Gastrocnemius medialis (tissue), 4 donors: ENCODE measurements at places on chromosomes 11 and 22. TPM values are rescaled to one million over a fixed set of nuclear protein-coding genes. Genes with fewer than 3 reads are reported as not detected.

The KLHL22 gene
- total RNA-seq = 32.2 TPM

The IRAG1 gene
- total RNA-seq = 7.6 TPM

The RTN4RL2 gene
- total RNA-seq = 0.76 TPM

The MMP11 gene
- total RNA-seq = 3.6 TPM

The YPEL4 gene
- 0.55 TPM for total RNA-seq

DNA sequence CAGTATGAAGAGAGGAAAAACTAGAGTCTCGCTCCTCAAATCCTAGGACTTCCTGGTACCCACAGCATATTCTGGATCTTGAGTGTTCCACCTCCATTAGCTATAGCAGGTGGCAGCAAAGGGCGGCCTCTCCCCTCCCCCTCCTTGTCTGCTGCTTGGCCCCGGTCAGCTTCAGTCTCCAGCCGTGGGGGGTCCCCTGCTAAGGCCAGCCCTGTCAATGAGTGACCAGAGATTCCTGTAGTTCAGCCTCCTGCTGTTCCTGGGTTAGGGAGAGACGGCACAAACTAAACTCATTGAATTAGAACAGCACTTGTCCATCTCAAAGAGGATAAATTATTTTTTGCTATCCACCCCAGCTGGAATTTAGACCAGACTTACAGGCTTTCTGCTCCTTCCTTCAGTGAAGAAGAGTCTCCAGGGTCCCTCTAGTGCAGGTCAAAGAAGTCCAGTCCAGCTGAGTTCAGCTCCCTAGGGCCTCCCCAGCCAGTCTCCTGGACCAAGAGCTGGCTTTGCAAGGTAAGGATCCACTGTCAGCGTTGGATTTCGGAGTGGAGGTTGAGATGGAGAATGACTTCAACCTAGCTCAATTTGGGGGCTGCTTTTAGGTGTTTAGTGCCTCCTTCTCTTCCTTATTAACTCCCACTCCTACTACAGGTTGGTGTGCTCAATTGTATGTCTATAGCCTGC, 1.1 kb upstream of the PHLDB1 start:
- DNase-seq = no peak
- peaks cover 7% of the 10 kb centered on the region for H3K4me1 ChIP-seq
- peaks cover 11% of the 10 kb centered on the region for H3K36me3 ChIP-seq
- no peak overlapping the region for H3K4me3 ChIP-seq
- H3K27me3 ChIP-seq = no peaks in the 10 kb centered on the region

DNA sequence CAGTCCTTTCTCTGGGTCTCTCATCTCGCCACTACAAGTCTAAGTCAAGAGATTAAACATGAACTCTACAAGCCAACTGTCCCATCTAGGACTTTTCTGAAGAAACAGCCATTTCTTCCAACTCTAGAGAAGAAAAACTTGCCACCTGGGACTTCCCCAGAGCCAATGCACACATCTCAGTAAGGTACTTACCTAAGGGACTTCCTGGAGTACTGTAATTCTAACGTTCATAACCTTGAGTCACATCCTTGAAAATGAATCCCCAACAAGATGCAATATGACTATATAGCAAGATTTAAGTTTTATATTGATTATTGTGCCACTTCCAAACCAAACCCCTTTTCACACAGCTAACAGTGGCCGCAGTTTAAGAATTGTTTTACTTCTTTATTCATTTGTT, 11.9 kb upstream of the ISX start:
- H3K4me3 ChIP-seq = no peak overlapping the region
- no peak overlapping the region for H3K27ac ChIP-seq
- H3K36me3 ChIP-seq = no peaks in the 10 kb centered on the region
- no peaks in the 10 kb centered on the region for H3K27me3 ChIP-seq
- no peak for DNase-seq

- no peaks in the 10 kb centered on the region for H3K36me3 ChIP-seq
- no peak overlapping the region for H3K27ac ChIP-seq
- no peak overlapping the region for H3K4me3 ChIP-seq
- no peak for DNase-seq
These were observed 221.8 kb downstream of the DDX10 start for GRCh38 chr11:108886660-108887009.

DNA sequence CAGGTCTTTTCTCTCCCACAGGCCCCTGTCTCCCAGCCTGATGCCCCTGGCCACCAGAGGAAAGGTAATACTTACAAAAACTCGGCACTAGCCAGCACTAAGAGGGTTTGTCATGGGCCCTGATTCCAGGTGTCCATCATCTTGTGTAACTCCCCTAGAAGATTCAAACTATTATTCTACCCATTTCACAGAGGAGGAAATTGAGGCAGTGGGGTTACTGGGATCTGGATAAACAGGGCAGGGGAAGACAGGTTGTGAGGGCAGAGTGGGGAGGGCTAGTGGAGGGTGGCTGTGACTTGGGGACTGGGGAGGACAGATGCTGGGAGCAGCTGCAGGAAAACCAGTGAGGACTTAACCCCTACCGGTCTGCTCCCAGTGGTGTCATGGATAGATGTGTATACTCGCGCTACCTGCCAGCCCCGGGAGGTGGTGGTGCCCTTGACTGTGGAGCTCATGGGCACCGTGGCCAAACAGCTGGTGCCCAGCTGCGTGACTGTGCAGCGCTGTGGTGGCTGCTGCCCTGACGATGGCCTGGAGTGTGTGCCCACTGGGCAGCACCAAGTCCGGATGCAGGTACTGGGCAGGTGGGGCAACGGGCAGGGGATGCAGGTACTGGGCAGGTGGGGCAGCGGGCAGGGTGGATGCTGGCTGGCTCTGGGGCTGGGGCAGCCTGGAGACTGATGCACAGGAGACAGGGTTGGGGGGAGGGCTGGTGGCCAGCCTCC, 1.2 kb downstream of the VEGFB start:
- H3K27ac ChIP-seq = peak overlapping the region; percentile 87
- no peak for DNase-seq
- peaks cover 26% of the 10 kb centered on the region for H3K4me1 ChIP-seq
- H3K36me3 ChIP-seq = no peaks in the 10 kb centered on the region
- H3K27me3 ChIP-seq = no peaks in the 10 kb centered on the region
- peak overlapping the region; percentile 60 for H3K4me3 ChIP-seq

- H3K36me3 ChIP-seq = no peaks in the 10 kb centered on the region
- no peaks in the 10 kb centered on the region for H3K27me3 ChIP-seq
- H3K4me3 ChIP-seq = no peak overlapping the region
- peaks cover 17% of the 10 kb centered on the region for H3K4me1 ChIP-seq
- no peak overlapping the region for H3K27ac ChIP-seq
- no peak for DNase-seq
These were observed 5.2 kb upstream of the OAF start for GRCh38 chr11:120205596-120206161.

DNA sequence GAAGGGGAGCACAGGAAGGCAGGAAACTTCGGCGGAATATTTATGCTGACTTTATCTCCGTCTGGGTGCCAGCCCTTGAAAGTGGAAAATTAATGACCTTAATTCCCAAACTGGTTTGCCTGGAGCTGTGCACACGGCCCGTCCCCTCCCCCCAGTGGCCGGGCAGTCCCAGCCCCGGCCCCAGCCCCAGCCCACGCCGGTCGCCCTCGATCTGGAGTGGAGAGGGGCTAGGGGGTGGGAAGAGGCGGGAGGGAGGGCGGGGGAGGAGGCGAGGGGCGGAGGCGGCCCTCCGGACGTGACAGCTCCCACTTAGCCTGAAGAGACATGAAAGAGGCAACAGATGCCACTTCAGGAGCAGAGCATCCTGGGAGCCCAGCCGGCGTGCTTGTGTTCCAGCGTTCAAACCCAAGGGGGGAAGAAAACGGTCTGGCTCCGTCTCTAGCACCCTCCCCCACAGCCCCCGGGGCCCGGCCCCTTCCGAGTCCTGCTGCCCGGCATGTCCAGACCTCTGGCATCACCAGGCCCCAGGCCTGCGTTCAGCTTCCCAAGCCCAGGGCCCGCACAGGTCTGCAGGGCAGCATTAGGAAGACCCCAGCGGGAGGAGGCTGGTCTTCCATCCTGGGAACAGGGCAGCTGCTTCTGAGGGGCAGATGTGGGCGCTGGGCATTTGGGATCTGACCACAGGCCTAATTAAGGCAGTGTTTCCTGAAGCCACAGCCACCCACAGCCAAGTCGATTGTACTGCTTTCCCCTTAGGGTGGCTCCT, 20.0 kb upstream of the LMO1 start:
- no peak for DNase-seq
- no peaks in the 10 kb centered on the region for H3K36me3 ChIP-seq
- no peak overlapping the region for H3K27ac ChIP-seq
- no peaks in the 10 kb centered on the region for H3K27me3 ChIP-seq
- H3K4me1 ChIP-seq = no peaks in the 10 kb centered on the region

GRCh38 chr11:74696500-74696899, 34.7 kb downstream of the CHRDL2 start:
- peaks cover 14% of the 10 kb centered on the region for H3K4me1 ChIP-seq
- no peak for DNase-seq
- H3K4me3 ChIP-seq = no peak overlapping the region
- peak overlapping the region; percentile 74 for H3K27ac ChIP-seq

GRCh38 chr11:85886089-85887056, 31.2 kb downstream of the CCDC83 start:
- H3K36me3 ChIP-seq = no peaks in the 10 kb centered on the region
- no peak for DNase-seq
- H3K4me1 ChIP-seq = no peaks in the 10 kb centered on the region
- H3K4me3 ChIP-seq = no peak overlapping the region
